ENCODE measurements at places on chromosomes 5 and 9. TPM values are rescaled to one million over a fixed set of nuclear protein-coding genes. Genes with fewer than 3 reads are reported as not detected.

IFNB1 gene
- 0.52 TPM for total RNA-seq

DNA sequence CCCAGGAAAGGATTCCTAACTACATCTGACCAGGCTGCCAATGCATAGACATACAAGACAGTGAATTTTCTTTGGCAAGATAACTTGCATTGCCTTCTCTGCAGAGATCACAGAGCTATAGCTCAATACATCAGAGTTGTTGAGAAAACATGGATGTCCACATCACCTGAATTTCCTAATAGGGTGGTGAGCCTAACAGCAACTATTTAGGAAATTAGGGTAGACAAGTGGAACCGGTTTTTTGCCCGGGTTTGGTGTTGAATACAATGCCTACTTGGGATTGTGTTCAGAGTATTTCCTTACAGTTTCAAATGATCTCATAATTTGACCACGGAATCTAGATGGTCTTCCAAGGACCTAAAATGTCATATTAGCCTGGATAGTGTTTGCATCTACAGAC, 262.7 kb downstream of the KIF4B start:
- no peak for DNase-seq

DNA sequence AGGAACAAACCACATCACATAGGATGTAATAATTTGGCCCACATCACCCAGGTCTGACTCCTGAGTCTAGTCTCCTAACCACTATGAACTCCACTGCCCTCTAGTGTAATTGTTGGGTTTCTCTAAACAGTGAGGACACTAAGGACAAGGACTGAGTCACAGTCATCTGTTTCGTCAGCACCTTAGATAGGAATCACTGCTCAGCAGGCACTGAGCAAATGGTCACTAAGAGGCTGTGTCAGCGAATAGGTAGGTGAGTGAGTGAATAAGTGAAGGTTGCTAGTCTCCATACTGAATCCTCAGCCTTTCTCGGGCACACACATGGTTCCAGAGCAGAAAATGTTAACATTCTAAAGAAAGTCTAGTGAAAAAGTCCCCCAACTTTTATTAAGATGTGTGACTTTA, 278.6 kb downstream of the SPOCK1 start:
- peak; percentile 97 for DNase-seq

DNA sequence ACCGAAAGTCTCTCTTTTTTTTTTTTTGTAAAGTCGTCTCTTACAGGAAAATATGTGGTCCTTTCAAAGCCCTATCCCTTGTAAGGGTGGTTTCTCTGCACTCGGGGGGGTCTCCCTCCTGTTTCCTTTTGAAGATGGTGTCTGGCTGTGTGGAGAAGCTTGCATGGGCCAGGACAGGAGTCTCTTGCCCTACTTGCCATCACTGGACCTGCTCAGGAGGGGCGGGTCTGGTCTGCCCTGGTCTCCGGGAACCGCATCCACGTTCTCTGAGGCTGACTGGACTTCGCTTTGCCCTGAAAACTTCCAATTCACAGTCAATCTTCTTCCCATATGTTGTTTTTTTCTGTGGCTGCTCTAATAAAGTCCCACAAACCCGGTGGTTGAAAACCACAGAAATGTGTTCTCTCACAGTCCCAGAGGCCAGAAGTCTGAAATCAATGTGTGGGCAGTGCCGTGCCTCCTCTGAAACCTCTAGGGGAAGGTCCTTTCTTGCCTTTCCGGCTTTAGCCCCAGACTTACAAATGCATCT, 92.9 kb upstream of the IER5L start:
- peak; percentile 95 for DNase-seq
